ENCODE measurements at places on chromosomes 13 and 19. TPM values are rescaled to one million over a fixed set of nuclear protein-coding genes. Genes with fewer than 3 reads are reported as not detected.

DNA sequence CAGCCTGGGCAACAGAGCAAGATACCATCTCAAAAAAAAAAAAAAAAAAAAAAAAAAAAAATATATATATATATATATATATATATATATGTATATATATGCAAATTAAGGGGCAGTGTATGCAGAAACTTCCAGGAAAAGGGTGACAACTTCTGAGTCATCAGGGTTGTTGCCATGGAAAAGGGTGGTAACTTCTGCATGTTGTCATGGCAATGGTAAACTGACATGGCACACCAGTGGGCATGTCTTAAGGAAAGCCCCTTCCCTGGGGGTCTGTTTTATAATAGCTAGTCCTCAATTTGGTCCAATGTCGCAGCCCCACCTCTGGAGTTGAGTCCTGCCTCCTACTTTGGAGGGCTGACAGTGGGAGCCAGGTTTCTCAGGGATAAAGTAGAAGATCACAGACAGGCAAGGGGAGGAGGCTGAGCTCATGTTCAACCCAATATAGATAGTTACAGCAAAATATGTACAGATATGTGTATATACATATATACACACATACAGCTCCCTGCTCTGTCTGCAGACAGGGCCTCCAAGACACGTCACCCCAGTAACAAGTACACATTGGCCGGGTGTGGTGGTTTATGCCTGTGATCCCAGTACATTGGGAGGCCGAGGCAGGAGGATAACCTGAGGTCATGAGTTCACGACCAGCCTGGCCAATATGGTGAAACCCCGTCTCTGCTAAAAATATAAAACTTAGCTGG lies 7.2 kb upstream of the FCHO1 start:
- H3K4me3 ChIP-seq, result no peak overlapping the region
- H3K27me3 ChIP-seq, result no peaks in the 10 kb centered on the region

GRCh38 chr19:52748336-52748950 lies 13.6 kb upstream of the ZNF611 start:
- H3K27ac ChIP-seq, result no peak overlapping the region
- H3K4me3 ChIP-seq, result no peak overlapping the region
- no peaks in the 10 kb centered on the region for H3K4me1 ChIP-seq
- H3K36me3 ChIP-seq, result no peaks in the 10 kb centered on the region
- DNase-seq, result no peak

DNA sequence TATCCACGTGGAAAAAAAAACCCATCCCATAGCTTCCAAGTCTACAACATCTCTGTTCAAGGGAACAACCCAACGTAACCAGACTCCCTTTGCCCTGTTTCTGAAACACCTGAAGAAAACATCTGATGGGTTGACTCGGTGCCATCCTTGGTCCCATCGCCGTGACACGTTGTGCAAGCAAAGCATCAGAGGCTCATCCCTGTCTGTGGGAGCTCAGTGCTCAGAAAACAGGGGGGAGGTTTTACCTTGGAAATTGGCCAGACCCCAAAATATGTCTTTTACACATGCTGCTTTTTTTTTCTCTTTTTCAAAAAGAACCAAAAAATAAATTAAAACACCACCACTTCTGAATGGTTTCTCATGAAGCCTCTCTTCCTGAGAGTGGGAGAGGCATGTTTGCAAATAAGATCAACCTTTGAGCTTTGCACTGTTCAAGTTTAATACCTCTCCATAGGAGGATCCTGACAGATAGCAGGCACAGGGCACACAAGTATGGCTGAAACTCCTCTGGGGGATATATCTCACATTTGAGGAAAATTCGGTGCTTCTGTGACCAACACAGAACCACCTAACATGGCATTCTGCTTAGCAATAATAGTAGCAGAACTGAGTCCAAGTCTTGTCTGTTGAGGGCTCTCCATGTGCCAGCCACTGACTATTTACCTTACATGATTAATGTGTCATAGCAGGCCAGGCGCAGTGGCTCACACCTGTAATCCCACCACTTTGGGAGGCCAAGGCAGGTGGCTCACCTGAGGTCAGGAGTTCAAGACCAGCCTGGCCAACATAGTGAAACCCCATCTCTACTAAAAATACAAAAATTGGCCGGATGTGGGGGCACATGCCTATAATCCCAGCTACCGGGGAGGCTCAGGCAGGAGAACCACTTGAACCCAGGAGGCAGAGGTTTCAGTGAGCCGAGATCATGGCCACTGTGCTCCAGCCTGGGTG lies 7.0 kb upstream of the PVR start:
- H3K27ac ChIP-seq, result no peak overlapping the region
- H3K27me3 ChIP-seq, result peaks cover 24% of the 10 kb centered on the region
- H3K36me3 ChIP-seq, result no peaks in the 10 kb centered on the region
- DNase-seq, result no peak
- H3K4me3 ChIP-seq, result no peak overlapping the region

DNA sequence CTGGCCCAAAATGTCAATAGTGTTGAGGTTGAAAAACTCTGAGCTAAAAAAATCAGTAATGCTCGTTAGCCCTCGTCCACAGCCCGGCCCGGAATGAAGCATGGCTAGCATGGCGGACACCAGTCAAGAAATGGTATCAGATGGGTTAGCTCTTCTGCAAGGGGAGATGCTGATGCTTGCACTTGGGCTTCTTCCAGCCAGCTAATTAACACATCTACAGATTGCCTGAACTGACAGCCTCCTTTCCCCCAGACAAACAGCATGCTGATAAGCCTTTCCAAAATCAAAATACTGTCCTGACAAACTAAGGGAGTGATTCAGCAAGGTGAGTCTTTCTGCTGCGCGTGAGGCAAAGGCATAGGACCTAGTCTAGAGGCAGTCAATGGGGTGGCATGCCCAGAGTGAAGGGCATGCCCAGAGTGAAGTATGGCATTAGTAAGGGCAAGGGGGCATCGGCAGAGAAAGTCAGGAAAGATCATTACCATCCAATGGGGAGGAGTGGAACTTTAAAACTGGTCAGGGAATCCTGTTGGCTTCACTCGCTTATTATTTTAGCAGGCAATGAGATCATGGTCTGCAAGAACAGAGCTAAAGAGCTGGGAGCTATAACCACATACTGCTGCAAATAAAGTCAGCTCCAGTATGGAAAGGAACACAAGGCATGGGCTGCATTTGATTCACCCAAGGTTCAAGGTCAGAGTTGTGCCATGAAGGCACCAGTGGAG lies 30.2 kb upstream of the UBE2L5 start:
- H3K27me3 ChIP-seq, result no peaks in the 10 kb centered on the region
- H3K27ac ChIP-seq, result no peak overlapping the region
- H3K36me3 ChIP-seq, result no peaks in the 10 kb centered on the region
- H3K4me1 ChIP-seq, result peaks cover 45% of the 10 kb centered on the region

- no peak for DNase-seq
- no peak overlapping the region for H3K4me3 ChIP-seq
- no peak overlapping the region for H3K27ac ChIP-seq
- H3K4me1 ChIP-seq, result no peaks in the 10 kb centered on the region
These were observed 485 bp downstream of the CPAMD8 start for GRCh38 chr19:17025991-17026658.

GAPDHS gene
- total RNA-seq, result not detected

RGS9BP gene
- 0.79 TPM for total RNA-seq

PCDH20 gene
- not detected for total RNA-seq

TYROBP gene
- 10.6 TPM for total RNA-seq

NXNL1 gene
- total RNA-seq, result not detected
